Stimulated activated CD4-positive, alpha-beta T cell treated with anti-CD3 and anti-CD28 coated beads, Interleukin-12 subunit alpha, Interleukin-12 subunit beta, amount 100 ng/mL, for 24 hours (primary cell): ENCODE measurements at places on chromosomes 4 and X.

- DNase-seq = peak; percentile 28
These were observed 253.5 kb upstream of the GATB start for GRCh38 chr4:152014280-152014679.

DNA sequence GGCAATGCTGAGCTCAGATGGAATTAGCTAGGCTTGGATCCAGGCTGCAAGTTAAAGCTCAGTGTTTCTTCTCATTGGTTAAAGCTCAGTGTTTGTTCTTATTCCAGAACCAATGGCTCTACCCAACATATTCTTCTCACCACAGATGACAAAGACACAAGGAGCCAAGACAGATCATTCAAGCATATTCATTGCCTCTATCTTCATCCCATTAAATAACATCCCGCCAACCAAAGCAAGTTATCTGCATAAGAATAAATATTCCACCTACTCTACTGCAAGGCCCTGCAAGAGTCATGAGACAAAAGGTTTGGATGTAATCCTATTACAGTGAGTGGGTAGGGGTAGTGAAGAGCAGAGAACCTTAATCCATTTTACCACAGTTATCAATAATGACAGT lies 766.5 kb downstream of the C4orf33 start:
- DNase-seq = no peak

GRCh38 chrX:120402369-120402768 lies 40.5 kb downstream of the ATP1B4 start:
- no peak for DNase-seq

DNA sequence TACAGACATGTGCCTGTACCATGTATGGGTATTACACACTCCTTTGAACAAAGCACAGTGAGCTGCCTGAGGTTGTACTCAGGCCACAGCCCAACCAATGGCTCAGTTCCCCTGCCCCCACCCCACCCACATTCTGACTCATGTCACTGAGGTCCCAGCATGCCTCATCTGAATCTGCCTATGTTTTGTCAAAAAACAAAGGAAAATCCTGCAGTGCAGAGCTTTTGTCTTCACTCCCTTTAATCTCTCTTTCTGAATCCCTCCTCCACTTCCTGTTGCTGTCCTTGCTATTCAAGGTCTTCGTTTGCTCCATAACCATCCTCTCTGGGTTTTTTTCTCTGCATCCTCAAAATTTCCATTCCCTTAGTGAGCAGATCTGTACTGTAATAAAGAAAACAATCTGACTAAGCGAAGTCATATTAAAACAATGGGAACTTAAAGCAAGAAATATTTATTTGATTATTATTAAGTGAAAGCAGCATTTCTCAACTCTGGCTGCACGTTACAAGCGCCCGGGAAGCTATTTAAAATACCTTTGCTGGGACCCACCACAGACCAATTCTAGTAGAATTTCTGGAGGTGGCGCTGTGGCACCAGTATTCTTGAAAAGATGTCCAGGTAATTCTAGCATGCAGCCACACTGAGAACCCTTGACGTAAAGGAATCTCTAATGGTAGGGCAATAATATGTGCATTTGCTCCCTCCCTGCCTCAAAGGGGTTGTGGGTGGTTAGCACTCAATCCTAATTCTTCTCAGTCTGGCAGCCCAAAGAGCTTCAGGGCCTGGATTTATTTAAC lies 8.7 kb downstream of the GUCY2F start:
- peak; percentile 2 for DNase-seq

DNA sequence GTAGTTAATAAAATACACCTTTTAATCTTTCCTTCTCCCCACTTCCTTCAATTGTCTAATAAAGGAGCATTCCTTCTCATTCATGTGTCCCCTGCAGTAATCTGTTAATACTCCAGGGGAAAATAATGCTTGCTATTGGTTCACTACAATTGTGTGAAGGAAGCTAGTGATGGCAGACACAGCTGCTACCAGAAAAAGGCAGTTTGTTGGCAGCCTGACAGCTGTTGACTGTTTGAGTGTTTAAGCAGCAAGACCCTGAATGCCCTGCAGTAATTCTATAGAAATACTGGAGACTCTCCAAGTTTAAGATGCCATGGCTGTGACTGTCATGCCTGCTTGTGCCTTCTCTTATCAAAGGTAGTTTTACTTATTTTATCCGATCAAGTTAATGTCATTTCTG lies 359.5 kb downstream of the C4orf33 start:
- DNase-seq = no peak

DNA sequence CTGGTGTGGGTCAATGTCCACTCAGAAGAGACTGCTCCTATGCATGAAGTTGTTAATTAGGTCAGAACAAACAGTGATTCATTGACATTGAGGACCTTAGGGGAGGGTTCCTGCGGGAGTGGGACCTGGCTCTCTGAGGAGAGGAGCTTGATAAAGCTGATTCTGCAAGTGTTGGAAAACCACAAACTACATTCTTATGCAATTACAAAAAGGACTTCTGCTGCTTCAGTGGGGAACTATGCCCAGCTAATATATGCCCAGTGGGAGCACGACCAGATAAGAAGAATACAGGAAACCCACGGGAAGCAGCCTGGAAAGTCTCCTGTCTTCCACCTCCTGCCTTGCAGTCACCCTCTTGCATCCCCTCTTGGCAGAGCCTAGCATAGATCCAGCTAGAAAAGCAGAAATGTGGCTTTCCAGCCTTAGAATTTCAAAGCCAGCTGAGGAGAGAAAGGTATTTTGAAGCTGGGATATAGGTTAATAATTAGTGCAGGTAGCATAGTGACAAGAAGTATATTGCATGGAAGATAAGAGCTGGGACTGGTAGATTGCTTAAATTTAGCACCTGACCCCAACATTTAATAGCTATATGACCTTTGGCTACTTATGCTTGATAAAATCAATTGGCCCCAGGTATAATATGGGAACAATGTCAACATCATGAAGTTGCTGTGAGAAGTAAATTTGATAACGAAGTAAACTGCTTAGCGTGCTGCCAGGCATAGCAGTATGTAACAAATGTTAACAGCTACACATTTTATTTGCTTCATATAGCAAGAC lies 34.9 kb upstream of the UGT8 start:
- no peak for DNase-seq
